ENCODE measurements at places on chromosomes 4 and X.

DNA sequence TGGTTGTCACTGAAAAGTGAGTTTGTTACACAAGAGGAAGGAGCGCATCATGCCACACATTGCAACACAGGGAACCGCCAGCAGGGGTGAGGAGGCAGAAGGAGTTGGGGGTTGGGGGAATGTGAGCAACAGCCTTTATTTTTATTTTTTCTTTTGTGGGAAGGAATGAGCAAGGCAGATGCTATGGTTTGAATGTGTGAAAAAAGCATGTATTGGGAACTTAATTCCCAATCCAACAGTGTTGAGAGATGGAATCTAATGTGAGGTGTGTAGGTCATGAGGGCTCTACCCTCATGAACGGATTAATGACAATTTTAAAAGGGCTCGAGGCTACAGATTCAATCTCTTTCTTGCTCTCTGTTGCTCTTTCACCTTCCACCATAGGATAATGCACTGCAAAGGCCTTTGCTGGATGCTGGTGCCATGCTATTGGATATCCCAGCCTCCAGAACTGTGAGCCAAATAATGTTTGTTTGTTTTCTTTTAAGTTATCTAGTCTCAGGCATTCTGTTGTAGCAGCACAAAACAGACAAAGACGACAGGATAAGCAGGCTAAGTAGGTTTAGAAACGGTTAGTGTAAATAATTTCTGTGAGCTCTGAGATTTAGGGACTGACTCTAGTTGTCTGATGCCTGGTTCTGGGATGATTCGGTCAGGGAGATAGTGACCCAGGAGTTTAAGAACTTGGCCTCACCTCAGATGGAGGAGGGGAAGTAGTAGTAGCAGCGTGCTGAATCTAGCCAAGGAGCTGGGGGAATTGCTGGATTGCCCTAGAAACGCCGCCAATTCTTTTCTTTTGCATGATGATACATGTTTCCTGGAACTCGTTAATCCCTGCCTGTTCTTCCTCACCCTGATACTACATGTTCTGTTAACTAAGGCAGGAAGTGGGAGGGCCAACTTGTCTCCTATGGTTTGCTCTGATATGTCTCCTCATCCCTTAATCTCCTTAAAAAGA, 156.6 kb upstream of the CTSO start:
- DNase-seq, result peak; percentile 72

DNA sequence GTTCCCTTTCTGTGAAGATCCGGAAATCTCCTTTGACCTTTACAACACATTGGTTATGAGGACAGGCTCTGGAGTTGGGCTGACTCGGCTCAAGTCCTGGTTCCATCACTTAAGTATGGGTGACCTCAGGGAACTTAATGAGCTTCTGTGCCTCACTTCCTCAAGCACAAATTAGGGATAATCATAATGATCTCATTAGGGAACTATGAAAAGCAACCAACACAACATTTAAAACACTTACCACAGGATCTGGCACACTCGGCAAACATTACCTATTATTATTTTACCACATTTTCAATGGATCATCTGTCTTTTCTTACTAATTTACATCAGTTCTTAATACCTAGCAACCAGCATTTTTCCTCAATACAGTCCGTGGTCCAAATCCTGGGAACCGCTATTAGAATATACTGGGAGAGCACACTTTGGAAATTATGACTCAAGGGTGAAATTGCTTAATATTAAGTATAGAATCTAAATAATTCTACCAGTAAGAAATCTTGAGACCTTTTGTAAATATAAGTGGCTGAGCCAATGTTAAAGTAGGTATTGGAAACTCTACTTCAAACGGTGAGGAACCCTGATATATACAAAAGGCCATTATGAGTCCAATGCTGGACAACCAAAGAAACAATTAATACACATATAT, 19.6 kb downstream of the ADGRA3 start:
- no peak for DNase-seq

DNA sequence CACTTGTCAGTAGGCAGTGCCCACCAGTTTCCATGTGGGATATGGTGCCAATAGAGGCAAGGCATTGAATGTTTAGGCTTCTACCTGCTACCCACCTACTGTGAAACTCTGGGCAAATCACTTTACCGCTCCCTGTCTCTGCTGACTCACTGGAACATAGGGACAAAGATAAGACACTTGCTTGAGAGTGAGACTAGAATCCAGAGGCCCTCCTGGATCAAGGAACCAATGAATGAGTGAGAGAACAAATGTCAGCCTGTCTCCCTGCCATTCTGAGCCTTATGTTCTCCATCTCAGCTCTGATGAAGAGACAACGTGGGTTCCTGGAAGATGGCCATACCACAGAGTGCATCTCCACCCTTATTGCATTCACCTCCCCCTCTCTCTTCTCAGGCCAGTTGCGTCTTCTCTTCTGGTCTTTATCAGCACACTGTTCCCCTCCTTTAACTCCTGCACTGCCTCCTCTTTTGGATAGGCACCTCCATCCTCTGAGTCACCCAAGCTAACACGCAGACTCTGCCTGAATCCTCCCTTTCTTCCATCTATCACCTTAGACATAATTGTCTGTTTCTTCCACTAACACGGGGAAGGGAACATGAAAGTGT, 15.4 kb upstream of the PRRG3 start:
- DNase-seq, result peak; percentile 3

- no peak for DNase-seq
These were observed 21.2 kb upstream of the IRAK1 start for GRCh38 chrX:154040863-154041262.

DNA sequence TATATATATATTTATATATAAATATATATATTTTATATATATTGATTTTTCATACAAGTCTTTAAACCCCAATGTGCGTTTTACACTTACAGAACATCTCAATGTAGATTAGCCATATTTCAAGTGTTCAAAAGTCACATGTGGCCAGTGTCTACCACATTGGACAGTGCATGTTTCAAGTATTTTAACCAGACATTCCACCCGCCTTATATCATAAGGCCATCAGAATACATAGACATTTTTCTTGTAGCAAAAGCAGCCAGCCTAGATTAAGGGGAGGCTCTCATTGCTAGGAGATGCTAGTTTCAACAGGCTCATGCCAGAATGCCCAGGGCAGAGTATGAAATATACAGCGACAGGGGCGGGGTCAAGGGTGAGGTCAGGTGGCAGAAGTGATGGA, 202.0 kb downstream of the NR3C2 start:
- no peak for DNase-seq

DNA sequence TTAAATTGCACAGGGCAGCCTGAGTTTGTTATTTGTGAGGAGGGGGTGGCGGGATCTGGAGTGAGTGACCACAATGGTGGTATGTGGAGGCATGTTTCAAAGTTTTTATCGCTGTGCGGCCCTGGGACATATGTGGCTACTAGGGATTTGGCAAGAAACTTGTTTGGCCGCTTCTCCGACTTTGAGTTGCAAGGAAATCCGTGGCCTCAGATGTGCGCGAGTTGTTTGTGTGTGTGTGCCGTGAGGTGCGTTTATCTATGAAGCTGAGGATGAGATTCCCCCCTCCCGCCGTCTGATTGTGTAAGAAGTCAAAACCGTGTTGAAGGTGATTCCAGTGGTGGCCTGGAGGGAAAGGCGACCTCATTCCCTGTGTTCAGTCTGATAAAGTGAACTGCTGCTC, 1.4 kb downstream of the JADE3 start:
- peak; percentile 49 for DNase-seq

DNA sequence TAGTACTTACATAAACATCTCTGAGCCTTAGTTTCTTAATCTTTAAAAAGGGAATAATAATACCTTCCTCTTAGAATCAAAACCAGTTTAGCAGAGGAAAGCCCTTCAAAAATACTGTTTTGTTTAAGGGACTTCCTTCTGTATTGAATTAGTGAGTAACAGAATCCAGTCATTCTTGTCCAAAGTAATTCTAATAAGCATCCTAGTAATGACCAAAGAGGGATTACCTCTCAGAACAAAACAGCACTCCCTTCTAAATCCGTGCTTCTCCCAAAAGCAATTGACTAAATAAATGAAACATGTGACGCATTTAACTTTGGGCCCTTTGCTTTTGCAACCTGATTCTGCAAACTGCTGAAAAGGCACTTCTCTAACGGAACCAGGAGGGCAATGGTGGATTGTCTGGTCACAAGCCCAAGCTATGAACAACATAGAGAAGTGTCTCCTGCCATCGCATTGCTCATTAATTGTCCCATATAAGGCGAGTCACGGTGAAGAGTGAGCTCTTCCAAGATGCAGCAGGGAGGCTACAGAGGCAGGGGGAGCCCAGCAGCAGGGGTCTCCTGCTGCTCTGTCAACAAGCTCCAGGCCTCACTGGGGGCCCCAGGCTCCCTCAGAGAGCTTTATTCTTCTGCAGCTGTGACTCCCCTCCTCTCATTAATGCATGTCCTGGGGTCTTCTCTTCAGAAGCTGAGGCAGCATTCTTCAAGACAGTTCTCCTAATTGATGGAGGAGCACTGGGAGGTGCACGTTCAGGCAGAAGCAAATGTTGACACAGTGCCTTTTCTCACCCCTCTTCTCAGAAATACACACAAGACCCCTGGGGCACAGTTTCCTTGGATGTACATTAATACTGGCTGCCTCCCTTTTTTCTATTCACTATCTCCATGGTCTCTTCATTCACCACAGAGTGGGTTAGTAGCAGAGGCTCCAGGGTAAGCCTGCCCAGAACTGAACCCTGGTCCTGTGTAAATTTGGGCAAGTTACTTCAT, 419.6 kb upstream of the RASGEF1B start:
- no peak for DNase-seq

- DNase-seq, result no peak
These were observed 91.9 kb downstream of the CHST7 start for GRCh38 chrX:46665232-46666152.

DNA sequence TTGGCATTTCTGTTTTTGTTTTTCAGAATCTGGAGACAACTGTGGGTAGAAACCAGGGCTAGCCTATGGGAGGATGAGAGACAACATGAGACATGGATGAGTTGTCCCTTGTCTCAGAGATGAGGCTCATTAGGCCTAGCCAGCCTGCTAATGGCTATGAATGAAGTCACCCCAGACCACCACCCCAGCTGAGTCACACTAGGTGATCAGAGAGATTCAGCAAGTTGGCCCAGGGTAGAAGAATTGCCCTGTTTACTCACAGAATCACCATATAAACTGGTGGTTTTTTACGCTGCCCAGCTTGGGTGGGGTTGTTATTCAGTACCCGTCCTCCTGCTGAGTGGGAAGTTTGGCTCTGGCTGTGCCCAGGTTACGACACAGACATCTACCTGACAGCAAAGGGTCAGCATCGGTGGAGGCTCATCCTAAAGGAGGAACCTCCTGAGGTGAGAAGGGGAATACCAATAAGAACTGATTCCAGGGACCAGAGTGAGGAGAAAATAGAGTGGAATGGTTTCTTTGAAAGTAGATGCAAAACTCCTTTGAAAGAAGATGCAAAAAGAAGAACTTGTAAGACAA, 17.2 kb upstream of the ARSJ start:
- DNase-seq, result no peak

DNA sequence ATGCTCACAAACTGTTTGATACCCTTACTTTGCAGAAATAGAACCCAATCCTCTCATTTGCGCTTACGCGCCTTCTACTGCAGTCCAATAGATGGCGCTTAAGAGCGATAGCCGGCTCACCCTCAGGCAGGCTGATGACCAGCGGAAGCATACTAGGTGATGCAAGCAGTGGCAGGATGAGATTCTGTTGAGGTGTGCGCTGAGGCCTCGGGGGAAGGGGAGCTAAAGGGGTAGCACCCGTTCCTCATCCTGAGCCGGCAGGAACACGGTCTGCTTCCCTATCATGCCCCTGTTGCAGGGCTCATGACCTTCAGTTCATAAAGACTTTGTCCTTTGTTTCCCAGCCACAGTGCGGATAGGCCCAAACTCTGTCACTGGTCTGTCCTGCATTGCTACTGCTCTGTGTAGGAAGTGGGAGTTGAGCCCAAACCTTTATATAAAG, 628.9 kb downstream of the TLL1 start:
- peak; percentile 52 for DNase-seq

Data from amniotic epithelial cell (primary cell).